ENCODE measurements at places on chromosomes 3 and 15.

- DNase-seq, result peak; percentile 43
Measured at GRCh38 chr3:141052201-141053069, 1.3 kb downstream of the SPSB4 start.

DNA sequence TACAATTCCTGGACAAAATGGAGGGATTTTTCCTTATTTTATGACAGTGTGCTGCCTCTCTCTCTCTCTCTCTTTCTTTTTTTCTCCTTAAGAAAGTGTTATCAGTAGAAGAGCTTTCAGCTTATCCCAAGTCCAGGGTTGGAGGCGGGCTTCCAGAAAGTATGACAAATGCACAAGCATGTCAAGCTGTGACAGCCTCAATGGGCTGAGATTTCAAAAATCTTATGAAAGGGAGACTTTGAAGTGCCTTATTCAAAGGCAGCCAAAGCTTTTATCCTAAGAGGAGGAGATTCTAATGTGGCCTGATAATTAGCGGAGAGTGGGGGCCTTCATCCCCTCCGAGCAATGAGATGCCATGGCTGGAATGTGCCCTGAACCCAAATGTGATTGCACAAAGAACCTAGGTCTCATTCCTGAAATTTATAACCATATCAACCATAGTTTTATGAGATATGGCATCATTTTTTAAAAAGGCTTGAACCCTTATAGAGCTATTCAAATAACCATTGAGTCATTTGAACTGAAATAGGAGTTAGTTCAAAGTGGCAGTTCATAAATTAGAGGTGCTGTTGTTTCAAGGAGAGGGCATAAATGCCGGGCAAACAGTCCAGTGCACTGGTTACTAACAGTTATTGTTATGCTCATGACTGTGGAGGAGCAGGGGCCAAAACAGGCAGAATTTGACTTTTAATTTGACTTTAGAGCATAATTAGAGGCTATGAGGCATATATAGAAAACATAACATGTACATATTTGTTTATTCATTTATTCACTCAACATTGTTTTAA, 261.6 kb upstream of the THRB start:
- no peak for DNase-seq

- no peak for DNase-seq
Measured at GRCh38 chr15:70277556-70277955, 179.8 kb upstream of the TLE3 start.

DNA sequence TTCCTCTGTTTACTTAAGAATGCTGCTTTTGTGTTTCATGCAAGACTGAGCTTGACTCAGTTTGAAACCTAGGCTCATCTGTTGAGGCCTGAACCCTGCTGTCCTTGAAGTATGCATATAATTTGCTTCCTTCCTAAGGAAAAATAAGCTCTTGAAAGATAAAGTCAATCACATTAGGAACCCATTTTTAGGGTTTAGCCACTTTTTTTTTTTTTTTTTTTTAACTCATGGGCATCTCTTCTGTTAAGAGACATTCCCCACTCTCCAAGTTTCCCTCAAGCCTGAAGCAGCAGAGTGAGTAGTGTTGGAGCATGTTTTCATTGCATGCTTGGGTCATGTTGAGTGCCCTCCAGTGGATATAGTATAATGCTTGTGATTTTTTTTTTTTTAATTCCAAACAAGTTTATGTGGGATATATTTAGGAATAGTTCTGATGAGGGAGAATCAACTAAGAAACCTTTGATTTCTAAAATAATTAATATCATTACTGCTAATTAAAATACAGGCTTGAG, 3.6 kb downstream of the CTNNB1 start:
- DNase-seq, result no peak

DNA sequence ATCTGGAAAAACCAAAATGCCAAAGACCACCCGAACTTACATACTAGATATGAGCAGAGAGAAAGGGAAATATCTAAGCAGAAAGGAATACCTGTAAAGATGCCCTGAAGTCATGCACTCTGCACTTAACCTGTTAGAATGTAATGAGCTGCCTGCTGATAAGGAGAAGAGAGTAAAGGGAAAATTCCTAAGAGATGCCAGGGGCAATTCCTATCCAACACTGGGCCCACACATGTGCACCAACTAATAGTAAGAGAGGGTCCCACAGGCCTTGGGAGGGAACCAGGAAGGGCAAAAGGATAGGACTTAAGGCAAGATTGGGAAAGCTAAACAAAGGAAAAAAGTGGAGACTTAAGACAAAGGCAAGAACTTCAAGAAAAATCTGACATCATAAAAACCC, 189.5 kb downstream of the NSUN3 start:
- no peak for DNase-seq

GRCh38 chr3:69999140-70000027, at the start of gene SAMMSON:
Gene SAMMSON (plus strand): TSS chr3:69999733.
- DNase-seq, result no peak

- DNase-seq, result no peak
Measured at GRCh38 chr3:186277268-186277909, 84.6 kb downstream of the DGKG start.

DNA sequence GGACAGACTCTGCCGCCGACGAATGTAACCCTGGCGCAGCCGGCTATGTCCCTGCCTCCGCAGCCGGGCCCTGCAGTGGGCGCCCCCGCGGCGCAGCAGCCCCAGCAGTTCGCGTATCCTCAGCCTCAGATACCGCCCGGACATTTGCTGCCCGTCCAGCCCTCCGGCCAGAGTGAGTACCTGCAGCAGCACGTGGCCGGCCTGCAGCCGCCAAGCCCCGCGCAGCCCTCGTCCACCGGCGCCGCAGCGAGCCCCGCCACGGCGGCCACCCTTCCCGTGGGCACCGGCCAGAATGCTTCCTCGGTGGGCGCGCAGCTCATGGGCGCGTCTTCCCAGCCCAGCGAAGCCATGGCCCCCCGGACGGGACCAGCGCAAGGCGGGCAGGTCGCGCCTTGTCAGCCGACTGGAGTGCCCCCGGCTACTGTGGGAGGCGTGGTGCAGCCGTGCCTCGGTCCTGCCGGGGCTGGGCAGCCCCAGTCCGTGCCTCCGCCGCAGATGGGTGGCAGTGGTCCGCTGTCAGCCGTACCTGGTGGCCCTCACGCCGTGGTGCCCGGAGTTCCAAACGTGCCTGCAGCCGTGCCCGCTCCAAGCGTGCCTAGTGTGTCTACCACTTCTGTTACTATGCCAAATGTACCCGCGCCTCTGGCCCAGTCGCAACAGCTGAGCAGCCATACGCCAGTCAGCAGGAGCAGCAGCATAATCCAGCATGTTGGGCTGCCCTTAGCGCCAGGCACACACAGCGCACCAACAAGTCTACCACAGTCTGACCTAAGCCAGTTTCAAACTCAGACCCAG, 2.4 kb downstream of the TSC22D2 start:
- DNase-seq, result peak; percentile 32

DNA sequence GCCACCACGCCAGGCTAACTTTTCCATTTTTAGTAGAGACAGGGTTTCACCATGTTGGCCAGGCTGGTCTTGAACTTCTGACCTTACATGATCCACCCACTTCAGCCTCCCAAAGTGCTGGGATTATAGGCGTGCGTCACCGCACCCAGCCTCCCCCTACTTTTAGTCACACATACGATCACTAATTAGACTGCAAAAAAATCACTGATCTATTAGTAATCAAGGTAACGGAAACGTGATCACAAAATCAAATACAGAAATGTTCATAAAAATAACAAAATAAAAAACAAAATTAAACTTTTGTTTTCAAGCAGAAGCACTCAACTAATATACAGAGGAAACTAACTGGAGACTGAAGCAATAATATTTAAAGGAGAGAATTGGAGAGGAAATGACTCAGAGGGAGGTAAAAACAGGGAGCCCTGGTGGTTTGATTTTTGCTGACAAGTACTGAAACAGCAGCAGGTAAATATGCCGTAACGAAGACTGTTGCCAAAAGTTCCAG, 4.6 kb downstream of the WDR53 start:
- DNase-seq, result no peak

- DNase-seq, result no peak
Measured at GRCh38 chr15:22895465-22896190, 57.2 kb downstream of the NIPA2 start.

DNA sequence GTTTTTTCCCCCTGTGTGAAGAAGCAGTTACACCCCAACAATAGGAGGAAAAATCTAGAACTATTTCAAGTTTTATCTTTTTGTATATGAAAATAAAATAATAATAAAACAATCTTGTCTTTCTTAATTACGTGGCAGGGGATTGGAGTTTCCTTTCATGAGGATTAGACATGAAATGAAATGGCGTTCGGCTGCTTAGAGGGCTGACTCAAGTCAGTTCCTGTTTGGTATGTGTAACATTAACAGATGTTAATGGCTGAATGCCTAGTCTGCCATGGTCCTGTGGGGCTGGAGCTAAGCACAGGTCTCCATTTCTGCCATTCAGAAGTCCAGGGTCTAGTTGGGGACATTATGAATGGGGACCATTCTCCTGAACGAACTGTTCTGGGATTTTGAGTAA, 3.1 kb upstream of the EXOG start:
- no peak for DNase-seq

GRCh38 chr15:33099213-33099612, 95.3 kb downstream of the FMN1 start:
- no peak for DNase-seq

DNA sequence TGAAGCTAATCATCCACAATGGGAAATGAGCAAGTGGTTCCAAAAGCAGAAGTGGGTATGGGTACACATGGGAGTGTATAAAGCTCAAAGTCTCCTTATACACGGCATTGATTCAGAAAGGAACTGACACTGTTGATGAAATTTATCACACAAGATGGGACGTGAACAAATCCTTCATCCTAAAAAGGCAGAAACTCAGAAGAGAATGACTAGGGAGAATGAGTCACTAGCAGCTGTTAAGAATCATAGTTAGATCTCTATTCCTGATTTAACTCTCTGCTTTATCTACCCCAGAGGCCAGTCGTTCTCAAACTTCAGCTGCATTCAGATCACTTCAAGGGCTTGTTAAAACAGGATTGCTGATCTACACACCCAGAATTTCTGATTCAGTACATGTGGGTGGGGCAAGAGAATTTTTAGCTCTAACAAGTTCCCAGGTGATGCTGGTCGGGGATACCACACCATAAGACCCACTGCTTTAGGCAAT, 97.7 kb upstream of the PHLDB2 start:
- DNase-seq, result no peak

- DNase-seq, result no peak
Measured at GRCh38 chr15:49428409-49429095, 5.5 kb downstream of the FGF7 start.

DNA sequence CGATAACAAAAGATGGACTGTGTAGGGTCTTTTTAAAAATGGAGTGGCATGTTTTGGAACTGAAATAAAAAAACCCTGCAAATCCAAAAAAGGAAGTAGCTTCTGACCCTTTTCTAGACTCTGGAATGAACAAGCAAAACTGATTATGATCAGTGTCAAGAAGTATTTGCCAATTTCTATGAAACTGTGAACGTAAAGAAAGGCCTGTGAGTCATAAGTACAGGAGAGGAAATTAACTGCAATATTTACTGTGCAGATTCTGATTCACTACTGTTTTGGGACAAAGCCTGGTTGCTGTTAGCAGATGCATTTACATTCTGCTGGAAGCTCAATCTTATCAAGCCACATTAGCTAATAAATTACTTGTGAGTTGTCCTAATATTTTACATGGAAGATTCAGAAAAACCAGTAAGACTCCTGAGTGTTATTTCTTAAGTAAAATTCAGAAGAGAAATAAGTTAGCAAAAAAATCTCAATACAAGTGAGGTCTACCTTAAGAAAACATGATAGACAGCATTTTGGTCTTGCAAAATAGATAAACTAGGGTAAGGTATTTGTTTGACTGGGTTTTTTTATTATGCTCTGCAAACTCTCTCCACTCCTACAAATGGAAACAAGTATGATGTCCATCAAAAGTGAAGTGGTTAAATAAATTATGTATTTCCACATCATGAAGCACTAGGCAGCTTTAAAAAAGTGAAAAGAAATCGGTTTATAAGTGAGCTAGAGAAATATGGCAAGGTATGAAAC, 90.2 kb upstream of the LMOD3 start:
- no peak for DNase-seq

DNA sequence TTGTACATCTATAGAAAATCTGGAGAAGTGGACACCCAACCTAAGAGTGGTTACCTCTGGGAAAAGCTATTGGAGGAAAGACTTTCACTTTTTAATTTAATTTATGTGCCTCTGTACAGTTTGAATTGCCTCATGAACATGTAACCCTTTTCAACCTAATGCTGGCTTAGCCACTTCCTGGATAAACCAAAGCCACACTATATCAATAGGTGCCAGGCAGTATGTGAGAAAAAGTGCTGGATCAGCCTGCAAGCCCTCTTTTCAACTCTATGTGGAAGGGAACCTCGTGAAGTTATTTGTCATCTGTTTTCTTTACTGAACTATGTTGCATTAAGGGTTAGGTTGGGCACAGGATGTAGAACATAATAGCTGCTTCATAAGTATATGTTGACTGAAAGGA, 9.3 kb upstream of the TOPAZ1 start:
- DNase-seq, result no peak

DNA sequence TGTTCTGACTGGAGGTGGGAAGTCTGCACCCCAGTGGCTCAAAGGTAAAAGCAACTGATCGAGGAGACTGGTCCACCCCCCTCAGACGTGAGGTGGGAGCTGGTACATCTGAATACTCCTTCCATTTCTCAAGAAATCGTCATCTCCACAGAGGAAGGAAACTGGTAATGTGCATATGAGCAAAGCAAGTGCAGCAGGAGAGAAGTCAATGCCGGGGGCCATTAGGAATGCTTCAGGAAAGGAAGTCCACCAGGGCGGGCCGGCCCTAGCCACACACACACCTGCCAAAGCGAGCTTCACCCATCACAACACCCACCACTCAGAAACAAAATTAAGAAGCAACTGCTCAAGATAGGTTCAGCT, 8.5 kb downstream of the TBC1D2B start:
- no peak for DNase-seq

GRCh38 chr3:192848371-192849233, 69.1 kb downstream of the MB21D2 start:
- no peak for DNase-seq
